ENCODE measurements at places on chromosomes 1 and 21. TPM values are rescaled to one million over a fixed set of nuclear protein-coding genes. Genes with fewer than 3 reads are reported as not detected.

The CNTN2 gene
- 0.58 TPM for total RNA-seq

The GNB1 gene
- 158 TPM for total RNA-seq

The CYP4A11 gene
- total RNA-seq = not detected

The PADI4 gene
- 0.22 TPM for total RNA-seq

The VTCN1 gene
- total RNA-seq = not detected

The ARL8A gene
- total RNA-seq = 64.7 TPM

The NES gene
- 164 TPM for total RNA-seq

The ARHGEF16 gene
- 0.52 TPM for total RNA-seq

The TBX19 gene
- 0.33 TPM for total RNA-seq

The RALGPS2 gene
- 7.5 TPM for total RNA-seq

- DNase-seq = no peak
Observed at GRCh38 chr1:226874579-226875425, 4.4 kb downstream of the PSEN2 start.

DNA sequence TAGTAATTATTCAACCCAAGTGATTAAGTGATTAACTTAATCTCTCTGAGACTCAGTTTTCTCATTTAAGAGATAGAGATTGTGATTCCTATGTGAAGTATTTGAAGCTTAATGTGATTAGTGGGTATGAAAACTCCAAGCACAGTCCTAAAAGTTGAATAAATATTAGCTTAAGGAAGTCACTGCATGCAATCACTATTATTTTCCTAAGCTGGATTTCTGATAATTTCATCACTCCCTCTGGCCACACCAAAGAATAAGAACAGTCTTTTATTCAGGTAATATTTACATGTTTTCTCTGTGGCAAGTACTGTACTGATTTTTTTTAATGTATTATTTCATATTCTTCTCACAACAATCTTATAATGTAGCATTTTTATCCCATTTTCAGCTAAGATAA lies 31.1 kb downstream of the CD55 start:
- no peak for DNase-seq

DNA sequence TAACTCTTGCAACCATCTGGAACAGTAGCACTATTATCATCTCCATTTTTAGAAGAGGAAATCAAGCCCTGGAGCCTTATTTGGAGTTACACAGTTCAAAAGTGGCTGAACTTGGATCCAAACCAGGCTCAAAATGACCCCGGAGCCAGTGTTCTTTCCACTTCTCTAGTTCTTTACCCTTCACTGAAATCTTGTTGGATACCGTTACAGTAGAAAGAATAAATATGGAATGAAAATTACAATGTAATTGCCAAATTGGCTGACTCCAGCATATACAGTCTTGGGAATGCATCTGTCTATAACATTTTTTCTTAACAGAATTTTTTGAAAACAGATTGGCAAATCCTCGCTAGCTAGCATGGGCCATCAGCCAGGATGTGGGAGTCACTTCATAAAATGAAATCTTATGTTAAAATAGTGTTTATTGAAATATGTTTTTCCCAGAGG lies 261.4 kb downstream of the CTH start:
- DNase-seq = no peak

- DNase-seq = no peak
Observed at GRCh38 chr1:174702011-174702410, 254.2 kb downstream of the GPR52 start.

- no peak for DNase-seq
Observed at GRCh38 chr1:39727932-39728317, 10.8 kb upstream of the PPIE start.

- no peak for DNase-seq
Observed at GRCh38 chr1:93178418-93178817, 1.8 kb downstream of the TMED5 start.

DNA sequence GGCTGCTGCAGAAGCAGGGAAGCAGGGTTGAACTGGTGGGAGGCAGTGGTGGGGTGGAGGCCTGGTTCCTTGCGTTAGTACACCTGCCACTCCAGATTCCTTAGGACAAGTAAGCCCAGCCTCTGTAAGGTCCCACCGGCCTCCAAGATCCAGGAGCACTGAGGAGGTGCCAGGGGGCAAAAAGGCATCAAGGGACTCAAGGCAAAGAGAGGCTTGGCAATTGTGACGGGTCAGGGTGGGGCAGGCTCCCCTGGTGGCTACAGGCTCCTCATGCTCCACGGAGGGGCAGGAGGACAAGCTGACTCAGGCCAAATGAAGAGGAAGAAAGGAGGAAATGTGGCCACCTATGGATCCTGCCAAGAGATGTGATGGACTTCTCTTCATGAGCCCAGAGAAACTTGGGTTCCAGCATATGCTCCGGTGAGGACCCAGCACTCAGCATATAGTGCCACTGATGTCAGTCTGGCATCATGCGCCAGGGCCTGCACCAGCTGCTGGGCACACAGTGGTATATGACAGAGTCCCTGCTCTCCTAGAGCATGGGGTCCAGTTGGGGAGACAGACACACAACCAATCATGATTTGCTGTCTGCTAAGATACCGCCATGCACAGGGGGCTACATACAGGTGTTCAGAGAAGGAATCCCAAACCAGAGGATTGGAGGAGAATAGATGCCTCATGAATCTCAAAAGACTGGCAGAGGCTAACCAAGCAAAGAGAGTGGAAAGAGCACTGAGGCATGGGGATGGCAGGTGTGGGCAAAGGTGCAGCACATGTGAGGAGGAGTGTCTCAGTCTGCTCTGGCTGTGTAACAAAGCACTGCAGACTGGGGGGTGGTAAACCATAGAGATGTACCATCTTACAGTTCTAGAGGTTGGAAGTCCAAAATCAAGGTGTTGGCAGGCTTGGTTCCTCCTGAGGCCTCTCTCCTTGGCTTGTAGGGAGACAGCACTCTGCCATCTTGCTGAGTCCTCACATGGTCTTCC lies 249.7 kb downstream of the RHOU start:
- no peak for DNase-seq

GRCh38 chr1:45335855-45336324 lies 4.1 kb upstream of the TOE1 start:
- no peak for DNase-seq

DNA sequence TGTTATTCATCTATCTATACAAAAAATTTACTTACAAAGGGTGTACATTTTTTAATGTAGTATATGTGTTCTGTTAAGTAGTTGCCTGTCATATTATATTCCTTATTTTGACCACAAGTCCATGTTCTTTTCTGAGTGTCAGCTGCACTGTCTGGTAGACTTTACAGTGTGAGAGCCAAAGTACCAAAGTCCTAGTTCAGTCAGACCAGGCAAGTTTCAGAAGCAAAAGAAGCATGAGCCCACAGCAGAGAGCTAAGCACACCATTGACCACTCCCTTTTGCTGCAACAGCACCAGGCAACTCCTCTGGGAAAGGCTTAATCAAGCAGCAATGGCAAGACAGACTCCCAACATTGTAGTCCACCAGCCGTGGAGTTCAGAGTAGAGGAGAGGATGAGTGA lies 631.9 kb upstream of the PKN2 start:
- no peak for DNase-seq

- no peak for DNase-seq
Observed at GRCh38 chr1:54200519-54200997, 591 bp downstream of the MRPL37 start.

GRCh38 chr1:162191396-162192305 lies 122.2 kb downstream of the NOS1AP start:
- no peak for DNase-seq

DNA sequence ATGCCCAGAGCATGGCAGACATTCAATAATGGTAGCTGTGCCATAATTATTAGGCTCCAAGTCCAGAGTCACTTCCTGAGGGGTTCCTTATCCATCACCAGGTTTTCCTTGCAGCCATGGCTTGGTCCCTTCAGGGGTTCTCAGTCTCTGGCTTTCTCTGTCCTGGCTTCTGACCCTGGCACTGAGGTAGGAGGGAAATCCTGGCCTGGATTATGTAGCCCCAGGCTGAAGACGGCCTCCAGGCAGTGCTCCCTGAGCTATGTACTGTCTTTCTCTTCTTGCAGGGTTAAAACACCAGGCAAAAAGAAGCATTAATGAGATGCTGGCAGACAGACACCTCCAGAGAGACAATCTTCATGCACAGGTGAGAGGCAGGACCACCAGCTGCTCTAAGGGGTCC lies 9.5 kb upstream of the PADI3 start:
- no peak for DNase-seq

- DNase-seq = no peak
Observed at GRCh38 chr1:212481438-212481767, 48.7 kb downstream of the NENF start.

GRCh38 chr1:3003941-3004270 lies 17.4 kb upstream of the ACTRT2 start:
- DNase-seq = no peak

DNA sequence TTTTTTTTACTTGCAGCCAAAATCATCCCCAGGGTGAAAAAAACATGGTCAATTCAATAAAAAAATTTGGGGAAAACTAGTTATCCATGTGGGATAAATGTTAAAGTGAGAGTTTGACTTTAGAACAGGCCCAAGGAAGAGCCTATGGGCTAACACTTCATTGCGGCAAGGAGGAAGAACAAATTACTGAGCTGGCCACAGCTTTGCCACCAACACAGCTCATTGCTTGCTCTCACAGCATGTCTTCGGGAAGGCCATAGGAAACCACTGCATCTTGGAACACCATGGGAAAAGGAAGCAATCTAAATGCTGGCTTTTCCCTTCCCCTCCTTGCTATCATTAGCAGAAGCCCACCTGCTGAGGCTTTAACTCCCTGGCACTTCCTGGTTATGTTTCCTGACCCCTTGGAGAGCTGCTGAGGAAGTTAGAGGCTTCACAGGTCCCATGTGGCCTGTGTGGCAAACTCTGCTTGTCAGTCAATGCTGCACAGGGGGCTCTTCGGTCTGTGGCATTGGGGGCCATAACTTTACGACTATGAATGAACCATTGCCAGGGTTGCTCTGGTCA lies 86.0 kb downstream of the SLC25A24 start:
- DNase-seq = no peak

DNA sequence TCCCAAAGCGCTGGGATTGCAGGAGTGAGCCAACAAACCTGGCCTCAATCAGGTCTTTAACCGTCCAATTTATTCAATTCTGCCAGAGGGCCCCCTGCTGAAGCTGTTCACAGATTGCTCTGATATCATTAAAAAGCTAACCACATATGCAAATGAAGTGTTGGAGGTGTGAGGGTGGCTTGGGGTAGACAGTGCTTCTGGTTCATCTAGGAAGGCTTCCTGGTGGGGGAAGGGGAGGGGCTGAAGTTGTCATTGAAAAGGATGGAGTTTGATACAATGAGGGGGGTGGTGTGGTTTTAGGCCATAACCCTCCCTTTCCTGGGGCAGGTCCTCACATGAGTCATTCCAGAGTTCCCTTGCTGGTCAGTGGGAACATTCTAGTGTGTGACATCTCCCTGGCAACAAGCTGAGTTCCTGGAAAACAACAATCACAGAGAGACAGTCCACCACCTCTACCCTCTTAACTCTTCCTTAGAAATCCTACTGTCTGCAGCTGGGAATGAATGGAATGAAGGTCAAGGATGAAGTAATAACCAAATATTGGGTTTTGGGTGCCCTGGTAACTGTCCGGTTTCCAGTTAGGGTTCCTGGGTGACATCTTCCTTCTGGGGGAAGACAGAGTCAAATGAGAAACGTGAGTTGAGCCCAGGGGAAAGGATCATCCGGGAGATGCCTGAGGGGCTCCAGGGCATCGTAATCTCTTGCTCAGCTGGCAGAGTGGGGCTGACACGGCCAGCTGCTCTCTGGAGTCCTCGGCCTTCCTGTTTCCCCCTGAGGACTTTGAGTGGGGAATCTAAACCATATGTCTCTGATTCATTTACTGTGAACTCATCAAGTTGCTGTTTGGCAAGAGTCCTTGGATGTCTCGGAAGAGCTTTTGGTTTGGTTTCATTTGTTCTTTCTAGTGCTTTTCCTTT lies 32.2 kb downstream of the BATF3 start:
- DNase-seq = no peak

GRCh38 chr1:201468501-201468843 lies 516 bp downstream of the PHLDA3 start:
- DNase-seq = peak; percentile 36

DNA sequence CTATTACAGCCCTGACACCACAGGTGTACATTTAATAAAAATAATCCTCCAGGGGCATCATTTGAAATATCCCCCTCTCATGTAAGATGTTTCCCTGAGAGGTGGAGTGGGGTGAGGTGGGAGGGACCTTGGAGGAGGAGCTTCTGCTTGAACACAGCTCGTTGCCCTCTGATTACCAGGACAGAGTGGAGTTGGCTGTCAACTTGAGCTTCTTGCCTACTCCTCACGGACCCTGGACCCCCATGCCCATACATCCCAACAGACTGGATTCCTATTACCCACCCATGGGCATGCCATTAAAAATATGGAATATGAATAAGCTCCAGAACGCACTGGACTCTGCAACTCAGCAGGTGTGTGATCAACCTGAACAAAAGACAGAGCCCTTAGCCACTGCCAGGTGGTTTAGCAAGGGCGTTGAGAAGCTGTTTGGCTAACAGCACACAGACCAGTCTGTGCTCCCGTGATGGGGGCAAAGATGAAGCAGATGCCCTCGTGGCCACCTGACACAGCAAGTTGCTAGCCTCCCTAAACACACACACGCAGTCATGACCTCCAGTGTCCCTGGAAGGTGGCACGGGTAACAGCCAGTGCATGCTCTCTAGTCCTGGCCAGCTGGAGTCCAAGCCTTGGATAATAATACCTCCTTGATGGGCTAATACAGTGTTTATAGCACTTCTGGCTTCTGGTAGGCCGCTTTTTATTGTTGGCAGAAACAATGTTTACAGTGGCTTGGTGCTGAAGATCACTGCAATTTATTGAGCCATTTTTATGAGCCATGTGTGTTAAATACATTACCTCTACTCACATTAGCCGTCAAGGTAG lies 155.0 kb downstream of the TOMM20 start:
- DNase-seq = no peak

- no peak for DNase-seq
Observed at GRCh38 chr1:173210716-173211231, 3.6 kb upstream of the TNFSF4 start.

- peak; percentile 77 for DNase-seq
Observed at GRCh38 chr1:241990040-241990439, 8.9 kb downstream of the MAP1LC3C start.

DNA sequence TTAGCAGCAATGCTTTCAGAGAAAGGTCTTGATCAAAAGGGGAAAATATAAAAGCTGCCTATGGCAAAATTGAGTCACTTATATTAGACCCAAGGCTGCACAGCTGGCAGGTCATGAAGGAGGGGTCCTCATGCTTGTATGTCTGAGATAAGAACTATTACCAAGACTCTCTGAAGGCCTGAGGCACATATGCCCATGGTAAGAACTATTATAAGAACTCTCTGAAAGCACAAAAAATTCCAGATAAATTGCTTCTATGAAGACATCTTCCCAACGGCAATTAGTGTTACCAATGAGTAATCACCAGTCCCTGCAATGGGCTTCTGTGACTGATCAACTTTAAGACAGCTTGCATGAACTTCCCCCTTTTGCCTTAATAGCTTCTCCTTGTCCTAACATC lies 42.8 kb upstream of the LRIF1 start:
- no peak for DNase-seq

DNA sequence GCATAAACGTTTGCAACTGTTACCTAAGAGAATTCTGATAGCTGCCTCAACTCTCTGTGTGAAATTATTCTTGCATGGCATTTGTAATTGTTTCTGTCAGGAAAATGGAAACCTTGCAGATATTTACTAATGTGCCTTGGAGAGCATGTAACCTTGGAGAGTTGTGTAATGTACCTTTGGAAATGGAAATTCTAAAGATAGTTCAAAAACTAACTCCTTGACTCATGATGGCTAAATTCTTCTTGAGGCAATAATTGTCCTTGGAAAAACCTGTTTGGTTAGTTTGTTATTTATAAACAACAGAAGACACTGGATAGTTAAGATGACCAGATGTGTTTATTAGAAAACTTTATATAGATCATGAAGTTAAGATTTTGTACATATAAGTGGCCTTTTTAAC lies 1033.8 kb downstream of the PLA2G4A start:
- no peak for DNase-seq

- DNase-seq = no peak
Observed at GRCh38 chr1:160362168-160362957, 4.5 kb upstream of the NHLH1 start.
